Neural crest cell (in vitro differentiated cells): ENCODE measurements at places on chromosomes 2 and 18.

- DNase-seq, result no peak
Measured at GRCh38 chr2:81247648-81248047, 943.1 kb upstream of the LRRTM1 start.

GRCh38 chr2:65292106-65292400, 64.4 kb downstream of the ACTR2 start:
- no peak for DNase-seq

DNA sequence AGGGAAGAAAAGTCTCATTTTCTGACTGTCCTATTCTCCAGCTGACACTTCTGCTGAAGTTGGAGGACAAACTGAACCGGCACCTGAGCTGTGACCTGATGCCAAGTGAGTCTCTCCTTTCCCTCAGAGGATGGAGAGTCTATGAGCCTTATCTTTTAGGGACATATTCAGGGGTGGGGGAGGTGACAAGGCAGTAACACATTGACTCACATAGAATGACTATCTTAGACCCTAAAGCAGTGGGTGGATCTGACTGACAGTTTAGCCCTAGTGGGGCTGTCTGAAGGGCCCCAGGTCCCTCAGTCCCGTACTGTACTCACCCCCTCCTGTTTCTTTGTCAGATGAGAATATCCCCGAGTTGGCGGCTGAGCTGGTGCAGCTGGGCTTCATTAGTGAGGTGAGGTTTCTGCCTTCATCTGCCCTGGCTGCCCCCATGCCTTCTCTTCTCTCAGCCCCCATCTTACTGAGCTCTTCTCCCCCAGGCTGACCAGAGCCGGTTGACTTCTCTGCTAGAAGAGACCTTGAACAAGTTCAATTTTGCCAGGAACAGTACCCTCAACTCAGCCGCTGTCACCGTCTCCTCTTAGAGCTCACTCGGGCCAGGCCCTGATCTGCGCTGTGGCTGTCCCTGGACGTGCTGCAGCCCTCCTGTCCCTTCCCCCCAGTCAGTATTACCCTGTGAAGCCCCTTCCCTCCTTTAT, 805 bp upstream of the KRTCAP3 start:
- no peak for DNase-seq

DNA sequence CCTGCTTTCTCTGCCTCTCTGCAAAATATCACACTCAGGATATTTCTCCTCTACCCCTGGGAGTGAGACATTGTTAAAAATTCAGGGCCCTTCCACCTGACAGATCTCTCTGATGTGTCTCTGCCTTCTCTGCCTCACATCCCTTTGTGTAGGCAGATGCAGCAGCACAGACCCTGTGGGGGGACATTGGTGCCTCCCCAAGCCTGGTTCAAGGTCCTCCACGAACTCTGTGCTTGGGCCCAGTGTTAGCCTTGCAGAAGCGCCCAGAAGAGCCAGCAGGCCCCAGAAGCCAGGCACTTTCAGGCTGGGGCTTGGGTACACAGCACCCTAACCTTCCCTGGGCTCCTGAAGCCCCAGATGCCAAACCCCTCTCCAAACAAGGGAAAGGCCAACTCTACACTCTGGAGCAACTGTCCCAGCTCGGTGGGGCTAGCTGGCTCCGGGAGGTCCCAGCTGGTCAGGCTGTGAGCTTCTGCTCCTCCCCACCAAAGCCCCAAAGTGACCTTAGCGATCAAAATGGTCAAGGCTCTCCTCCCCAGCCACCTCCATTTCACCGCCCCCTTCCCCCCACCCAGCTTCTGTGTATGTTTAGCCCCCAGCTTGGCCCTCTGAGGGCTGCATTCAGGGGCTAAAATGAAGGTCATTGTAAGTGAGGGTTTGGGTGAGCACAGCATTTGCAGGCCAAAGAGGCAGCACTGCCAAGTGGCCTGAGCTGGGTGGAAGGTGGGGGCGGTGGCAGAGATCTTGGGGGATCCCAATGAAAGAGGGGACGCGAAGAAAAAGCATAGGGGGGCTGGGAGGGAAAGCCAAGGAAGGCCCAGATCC, 2.6 kb downstream of the HOXD9 start:
- no peak for DNase-seq

GRCh38 chr2:102258386-102259074, 52.8 kb upstream of the IL1RL1 start:
- DNase-seq, result no peak

DNA sequence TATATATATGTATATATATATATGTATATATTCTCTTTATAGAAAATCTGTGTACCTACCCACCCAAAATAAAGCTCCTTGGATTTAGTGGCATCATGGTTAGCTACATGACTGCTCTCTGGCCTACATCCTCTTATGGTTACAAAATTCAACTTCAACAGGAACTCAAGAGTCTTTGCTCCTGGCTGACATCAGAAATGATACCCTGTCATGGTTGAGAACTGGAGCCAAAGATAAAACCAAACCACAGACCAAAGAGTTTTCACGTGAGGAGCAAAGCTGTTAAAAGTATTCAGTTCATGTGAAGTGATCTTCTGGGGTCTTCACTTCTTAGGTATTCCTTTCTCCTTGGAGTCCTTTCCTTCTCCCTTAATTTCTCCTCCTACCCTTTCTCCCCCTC, 476.3 kb downstream of the SOX11 start:
- DNase-seq, result no peak
